ENCODE measurements at places on chromosomes 12 and 14.

GRCh38 chr14:54979039-54979438, 47.9 kb downstream of the WDHD1 start:
- DNase-seq, result no peak

- DNase-seq, result no peak
Observed at GRCh38 chr12:38527631-38528030, 211.1 kb downstream of the ALG10B start.

GRCh38 chr12:2335916-2336315, 283.1 kb downstream of the CACNA1C start:
- no peak for DNase-seq

DNA sequence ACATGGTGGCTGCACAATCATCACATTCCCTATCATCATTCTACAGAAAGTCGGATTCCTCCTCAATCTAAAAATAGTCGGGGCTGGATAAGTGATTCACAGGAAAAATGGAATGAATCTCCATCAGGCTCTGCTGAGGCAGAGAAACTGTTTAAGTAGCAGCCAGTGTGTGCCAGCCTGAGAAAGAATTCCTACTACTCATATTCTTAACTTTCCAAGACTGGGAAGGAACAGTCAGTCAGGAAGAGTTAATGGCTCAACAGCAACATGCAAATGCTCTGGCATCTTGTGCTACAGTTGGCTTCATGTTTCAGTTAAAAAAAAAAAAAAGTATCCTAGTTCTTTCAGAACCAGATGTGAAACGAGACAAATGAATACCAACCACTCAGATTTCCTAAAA, 187.0 kb downstream of the GRIP1 start:
- DNase-seq, result no peak

DNA sequence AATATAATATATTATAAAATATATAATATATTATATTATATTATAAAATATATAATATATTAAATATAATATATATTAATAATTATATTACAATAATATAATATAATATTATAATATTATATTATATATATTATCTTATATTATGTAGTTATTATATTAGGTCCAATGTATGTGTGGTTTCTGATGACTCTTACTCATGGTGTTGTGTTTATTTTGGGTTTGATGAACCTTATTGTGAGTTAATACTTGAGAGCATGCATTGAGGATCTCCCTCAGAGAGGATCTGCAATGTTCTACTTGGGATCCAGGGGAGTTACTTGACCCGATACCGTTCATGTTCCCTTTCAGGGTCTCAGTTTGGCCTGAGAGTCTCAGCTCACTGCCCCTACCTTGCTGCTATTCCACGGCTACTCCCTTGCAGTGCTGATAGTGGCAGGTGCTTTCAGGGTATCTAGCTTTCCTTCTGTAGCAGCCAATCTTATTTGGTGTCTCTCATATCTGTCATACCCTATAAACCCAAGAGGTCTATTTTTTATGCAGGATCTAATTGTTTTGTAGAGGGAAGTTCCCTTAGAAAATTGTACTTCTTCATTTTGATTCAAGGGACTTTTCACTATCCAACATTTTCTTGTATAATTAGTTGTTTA, 89.1 kb upstream of the ZDHHC17 start:
- no peak for DNase-seq

- peak; percentile 10 for DNase-seq
Observed at GRCh38 chr12:111812881-111813741, 28.9 kb upstream of the MAPKAPK5 start.

DNA sequence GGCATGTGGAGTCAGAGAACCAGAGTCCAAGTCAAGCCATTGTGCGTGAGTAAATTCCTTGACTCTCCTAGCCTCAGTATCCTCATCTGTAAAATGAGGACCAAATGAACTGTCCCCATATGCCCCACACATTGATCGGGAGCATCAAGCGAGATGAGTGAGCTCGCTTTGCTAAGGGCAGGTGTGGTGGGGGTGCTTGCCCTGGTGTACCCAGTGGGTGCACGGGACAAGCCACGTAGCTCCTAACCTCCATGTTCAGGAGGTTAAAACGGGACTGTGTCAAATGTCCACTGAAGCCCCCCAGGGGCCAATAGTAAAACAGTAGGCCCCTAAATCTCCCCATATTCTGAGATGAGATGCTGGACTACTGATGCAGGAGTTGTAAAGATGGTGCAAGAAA, 60.9 kb downstream of the SERPINA3 start:
- no peak for DNase-seq

DNA sequence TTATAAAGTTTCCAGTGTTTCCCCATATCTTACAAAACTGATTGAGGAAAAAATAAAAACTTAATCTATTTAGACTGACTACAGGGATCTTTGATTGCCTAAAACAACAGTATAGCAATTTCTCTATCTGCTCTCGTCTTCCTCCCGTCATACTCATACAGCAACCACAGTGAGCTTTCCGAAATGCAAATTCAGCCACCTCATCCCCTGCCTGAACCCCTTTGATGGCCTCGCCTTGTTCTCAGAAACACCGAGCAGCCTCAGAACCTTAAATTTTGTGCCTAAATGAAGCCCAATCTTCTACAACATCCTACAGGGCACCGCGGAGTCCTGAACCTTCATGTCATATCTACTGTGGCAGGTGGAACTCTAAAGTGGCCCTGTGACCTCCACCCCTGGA, 223.7 kb upstream of the TMEM132C start:
- no peak for DNase-seq

- no peak for DNase-seq
Observed at GRCh38 chr12:52207895-52208294, 16.1 kb upstream of the KRT80 start.

Measured in esophagus squamous epithelium (tissue), 5 donors.